ENCODE measurements at places on chromosomes 2 and 18. TPM values are rescaled to one million over a fixed set of nuclear protein-coding genes. Genes with fewer than 3 reads are reported as not detected.

Gene HTR2B
- 0.09 TPM for total RNA-seq

Gene CDH2
- total RNA-seq, result 35.9 TPM

Gene MYO3B
- total RNA-seq, result not detected

Gene FSIP2
- not detected for total RNA-seq

Gene TMEM178A
- 0.14 TPM for total RNA-seq

Gene ARID5A
- total RNA-seq, result 11.8 TPM

Gene RPRM
- total RNA-seq, result not detected

Gene COL4A4
- 1.2 TPM for total RNA-seq

Gene ZEB2
- 4.6 TPM for total RNA-seq

Gene LYPD1
- total RNA-seq, result 12.3 TPM

Gene C2orf66
- total RNA-seq, result 0.09 TPM

Gene MAIP1
- total RNA-seq, result 33.3 TPM

Gene NCKAP1
- 110 TPM for total RNA-seq

Gene NDC80
- 11.2 TPM for total RNA-seq

Gene SPATA3
- total RNA-seq, result not detected

Gene NT5C1B
- total RNA-seq, result not detected

Gene CNGA3
- not detected for total RNA-seq

Gene DNAJC5G
- not detected for total RNA-seq

Gene SERPINB4
- total RNA-seq, result 0.17 TPM

Gene SLC9A4
- total RNA-seq, result not detected

Gene ADD2
- 22.0 TPM for total RNA-seq

Gene ABCB11
- not detected for total RNA-seq

Gene UGT1A5
- not detected for total RNA-seq

Gene KIF5C
- 0.41 TPM for total RNA-seq

Gene ANKRD39
- 22.8 TPM for total RNA-seq
